ENCODE measurements at places on chromosomes 3 and 15.

- no peak for DNase-seq
Observed at GRCh38 chr15:99098426-99098825, 6.5 kb upstream of the SYNM start.

DNA sequence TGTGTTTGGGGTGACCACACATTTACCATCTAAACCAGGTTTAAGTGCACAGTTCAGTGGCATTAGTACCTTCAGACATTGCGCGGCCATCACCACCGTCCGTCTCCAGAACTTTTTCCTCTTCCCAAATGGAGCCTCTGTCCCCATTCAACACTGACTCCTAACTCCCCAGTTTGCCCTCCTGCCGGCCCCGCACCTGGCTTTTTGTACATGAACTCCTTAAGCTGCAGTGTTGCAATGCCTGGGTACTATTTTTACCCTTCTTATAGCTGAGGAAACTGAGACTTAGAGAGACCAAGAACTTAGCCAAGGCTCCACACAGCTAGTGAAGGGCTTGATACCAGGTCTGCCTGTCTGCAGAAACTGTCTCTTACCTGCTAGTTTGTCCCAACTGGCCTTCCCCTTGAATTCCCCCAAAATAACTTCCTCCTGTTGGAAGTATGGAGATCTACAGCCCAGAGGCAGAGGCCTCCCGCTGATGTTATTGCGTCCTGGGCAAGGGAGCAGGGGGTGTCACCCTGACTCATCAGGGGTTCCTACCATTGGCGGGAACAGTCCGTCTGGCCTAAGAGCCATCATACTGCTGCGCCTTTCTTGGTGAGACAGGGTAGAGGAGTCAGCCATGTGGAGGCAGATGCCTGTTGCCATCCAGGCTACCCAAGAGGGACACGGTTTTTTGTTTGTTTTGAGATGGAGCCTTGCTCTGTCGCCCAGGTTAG lies 65.6 kb downstream of the GRIP2 start:
- no peak for DNase-seq

DNA sequence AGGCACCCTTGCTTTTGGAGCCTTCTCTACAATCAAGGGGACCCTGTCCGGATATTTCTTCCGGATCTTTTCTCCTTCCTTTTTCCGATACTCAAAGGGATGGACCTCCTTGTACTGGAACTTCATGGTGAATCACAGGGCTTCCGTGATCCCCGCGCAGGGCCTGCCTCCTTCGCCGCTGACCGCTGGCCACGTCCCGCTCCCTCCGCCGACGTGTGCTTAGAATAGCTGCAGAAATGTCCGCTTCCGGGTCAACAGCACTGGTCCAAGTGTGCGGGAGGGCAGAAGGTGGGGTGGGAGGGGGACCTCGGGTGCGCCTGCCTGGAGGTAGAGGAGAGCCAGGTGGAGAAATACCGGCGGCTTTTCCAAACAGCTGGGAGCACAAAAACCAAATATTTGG lies 3.0 kb upstream of the ZNF774 start:
- DNase-seq: no peak

- DNase-seq: no peak
Observed at GRCh38 chr3:13844286-13844685, 35.6 kb downstream of the WNT7A start.

GRCh38 chr15:79310612-79310984 lies 314 bp upstream of the TMED3 start:
- DNase-seq: no peak

GRCh38 chr15:48671103-48672022 lies 25.9 kb upstream of the FBN1 start:
- DNase-seq: no peak

GRCh38 chr3:123880998-123881561 lies 3.1 kb downstream of the MYLK start:
- DNase-seq: no peak

DNA sequence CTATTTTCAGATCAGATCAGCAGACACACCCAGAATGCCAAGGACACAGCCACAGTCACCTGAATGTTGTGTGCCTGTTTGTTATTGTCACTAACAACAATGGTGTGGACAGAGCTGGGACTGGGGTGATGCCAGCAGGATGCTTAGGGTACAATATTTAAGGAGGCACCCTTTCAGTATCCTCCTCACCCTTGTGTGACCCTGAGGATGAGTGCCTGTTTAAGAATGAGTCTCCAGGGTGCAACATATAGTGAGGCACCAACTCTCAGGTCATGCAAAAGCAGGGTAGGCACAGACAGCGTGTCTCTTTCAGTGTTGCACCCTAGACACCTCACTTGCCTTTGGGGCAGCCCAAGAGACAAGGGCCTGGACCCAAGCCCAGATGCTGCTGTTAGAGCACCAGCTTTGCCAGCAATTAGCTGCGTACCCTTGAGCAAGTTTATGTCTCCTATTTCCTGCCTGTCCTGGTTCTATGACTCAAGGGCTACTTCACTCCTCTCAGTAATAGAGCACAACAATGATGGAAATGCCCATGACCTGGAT lies 122.6 kb downstream of the AQP9 start:
- no peak for DNase-seq
